ENCODE measurements at places on chromosomes 2 and 18.
A peak's percentile ranks its signal among the peaks of the same experiment; 100 is the strongest.

DNA sequence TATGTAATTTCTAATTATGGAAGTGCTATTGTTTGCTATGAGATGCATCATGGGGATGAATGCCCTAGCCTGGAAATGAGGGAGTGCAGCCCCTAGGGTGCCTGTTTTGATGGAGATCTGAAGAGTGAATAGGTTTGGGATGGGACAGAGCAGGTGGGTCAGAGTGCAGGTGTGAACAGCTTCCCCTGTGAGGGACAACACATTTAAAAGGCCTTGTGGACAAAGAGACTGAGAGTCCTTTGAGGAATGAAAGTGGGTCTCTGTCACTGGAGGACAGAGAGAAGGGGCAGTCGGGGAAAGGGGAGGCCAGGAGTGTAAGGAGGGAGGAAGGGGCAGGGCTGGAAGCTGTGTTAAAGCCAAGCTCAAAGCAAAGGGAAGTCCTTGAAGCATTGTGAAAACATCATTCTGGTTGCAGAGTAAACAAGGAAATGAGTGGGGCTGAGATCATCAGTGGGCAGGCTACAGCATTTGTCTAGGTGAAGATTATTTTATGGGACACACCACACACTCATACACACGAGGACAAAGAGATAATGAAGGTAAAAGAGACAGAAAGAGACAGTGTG, 877.6 kb downstream of the SLC4A3 start:
- DNase-seq, result no peak

DNA sequence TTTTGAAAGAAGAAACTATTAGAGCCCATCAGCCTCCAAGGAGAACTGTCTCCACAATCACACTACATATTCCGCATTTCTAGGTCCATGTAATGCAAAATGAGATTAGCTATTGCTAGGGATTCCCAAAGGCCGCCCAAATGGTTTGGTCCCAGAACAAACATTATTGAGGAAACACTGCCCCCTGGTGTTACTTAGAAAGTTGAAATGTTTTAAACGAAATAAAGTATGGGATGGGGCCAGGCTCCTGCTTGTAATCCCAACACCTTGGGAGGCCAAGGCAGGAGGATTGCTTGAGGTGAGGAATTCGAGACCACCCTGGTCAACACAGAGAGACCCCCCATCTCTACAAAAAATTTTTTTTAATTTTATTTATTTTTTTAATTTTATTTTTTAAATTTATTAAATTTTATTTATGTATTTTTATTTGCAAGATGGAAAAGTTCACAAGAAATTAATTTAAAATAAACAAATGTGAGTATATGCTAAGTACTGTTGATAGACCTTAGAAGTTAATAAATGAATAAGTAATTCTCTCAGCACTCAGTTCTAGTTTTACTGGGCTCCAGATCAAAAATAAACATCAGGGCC, 5.5 kb downstream of the NHEJ1 start:
- peak; percentile 67 for DNase-seq

- DNase-seq, result no peak
Observed at GRCh38 chr2:42170619-42171395, 1.7 kb downstream of the EML4 start.

DNA sequence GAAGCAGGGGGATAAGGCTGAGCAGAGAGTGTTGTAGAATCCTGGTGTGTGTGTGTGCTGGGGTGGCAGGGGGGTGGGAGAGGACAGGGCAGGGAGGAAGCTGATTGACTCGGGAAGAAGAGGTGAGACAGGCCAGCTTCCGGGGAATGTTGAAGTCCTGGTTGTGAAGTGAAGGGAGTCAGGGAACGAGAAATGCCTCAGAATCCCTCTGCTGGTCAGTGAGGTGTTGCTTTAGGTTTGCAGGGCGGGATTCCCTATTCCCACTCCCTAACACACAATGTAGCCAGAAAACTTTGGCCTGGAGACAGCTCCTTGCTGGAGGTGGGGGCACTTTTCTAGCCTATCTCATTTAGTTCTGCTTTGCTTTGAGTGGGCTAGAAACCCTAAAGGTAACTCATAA, 265.1 kb downstream of the HAUS1 start:
- no peak for DNase-seq

DNA sequence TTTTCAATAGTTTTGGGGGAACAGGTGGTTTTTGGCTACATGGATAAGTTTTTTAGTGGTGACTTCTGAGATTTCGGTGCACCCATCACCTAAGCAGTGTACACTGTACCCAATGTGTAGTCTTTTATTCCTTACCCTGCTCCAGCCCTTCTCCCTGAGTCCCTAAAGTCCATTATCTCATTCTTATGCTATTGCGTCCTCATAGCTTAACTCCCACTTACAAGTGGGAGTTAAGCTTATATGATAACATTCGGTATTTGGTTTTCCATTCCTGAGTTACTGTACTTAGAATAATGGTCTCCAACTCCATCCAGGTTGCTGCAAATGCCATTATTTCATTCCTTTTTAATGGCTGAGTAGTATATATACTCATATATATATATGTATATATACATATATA, 90.9 kb upstream of the ACSL3 start:
- no peak for DNase-seq

DNA sequence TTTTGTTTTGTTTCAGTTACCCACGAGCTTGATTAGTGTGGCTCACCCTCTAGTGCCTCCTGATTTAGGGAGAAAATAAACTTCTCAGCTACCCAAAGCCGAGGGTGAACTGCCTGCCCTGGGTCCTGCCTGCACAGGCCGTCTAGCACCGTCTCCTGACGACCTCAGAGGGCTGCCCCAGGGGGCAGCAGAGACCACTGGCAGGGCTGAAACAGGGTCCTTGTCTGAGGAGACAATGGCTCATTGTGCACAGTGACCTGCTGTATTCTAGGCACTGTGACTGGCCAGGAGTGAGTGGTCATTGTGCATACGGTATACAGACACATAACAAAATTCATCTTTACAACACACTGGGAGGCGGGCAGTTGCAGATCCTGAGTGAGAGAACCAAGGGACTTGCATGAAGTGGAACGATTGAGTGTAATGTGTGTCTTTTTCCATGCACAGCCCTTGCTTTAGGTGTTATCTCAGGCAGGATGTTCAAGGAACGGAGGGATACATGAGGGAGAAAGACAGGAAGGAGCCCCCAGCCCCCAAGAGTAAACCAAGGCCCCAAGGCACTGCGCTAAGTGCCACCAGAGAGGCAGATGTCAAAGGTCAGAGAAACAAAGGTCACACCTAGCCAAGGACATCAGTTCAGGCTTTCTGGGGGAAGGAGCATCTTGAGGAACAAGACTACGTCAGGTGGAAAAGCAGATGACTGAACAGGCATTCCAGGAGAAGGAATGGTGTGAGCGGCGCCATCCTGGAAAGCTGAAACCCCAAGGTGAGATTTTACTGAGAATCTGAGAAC, 421.3 kb downstream of the LPIN1 start:
- DNase-seq, result no peak

DNA sequence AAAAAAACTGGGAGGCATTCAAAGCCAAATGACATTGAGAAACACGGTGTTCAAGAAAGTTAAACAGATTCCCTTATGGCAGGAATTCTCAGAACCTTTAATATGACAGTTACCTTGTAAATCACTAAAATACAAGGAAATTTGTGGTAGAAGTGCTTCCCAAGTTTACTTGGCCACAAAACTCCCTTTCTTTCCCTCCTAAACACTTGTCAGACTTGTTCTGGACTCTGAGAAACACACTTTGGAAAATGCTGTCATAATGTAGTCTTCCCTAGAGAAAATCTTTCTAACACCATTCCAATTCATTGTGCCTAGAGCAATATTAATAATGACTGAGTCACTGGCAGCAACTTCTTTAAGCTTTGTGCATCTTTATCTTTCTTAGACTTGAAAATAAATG, 140.4 kb downstream of the ANKRD44 start:
- DNase-seq, result no peak

- no peak for DNase-seq
Observed at GRCh38 chr2:47026748-47027534, 111.3 kb upstream of the MCFD2 start.

DNA sequence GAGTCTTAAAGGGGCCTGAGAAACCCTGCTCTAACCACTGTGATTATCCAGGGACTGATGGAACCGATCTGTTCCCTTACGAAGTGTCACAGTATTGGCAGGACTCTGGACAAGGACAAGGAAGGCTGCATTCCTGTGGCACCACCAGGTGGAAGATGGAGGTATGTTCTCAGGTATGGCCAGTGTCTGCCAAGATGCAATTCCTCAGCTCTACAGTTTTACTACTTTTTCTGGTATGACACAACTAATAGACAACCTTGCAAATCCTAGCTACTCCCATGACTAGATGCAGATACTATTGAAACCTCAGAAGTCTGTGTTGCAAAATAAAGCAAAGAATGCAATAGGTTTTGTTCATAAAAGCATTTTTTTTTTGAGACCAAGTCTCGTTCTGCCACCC, 14.6 kb downstream of the RAB31 start:
- peak; percentile 20 for DNase-seq

DNA sequence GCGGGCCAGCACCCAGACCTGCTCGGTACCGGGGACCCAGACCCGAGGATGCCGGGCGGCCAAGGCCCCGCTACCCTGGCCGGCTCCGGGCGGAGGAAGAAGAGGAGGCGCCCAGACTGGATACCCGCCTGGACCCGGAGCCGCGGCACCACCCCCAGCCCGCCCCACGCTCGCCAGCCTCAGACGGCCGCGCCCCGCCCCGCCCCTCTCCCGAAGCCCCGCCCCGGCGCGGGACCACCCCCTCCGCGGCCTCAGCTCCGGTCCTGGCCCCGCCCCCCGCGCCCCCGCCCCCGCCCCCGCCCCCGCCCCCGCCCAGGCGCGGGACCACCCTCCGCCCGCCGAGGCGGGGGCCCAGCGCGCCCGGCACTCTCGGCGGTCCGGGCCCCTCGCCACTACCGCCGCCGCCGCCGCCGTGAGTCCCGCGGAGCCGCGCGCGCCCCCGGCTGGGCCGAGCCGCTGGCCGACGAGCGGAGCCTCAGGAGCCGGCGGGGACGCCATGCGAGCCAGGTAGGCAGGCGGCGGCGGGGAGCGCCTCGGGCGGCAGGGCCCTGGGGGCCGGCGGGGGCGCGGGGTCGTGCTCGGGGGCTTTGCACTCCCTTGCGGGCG, at the start of gene SH3BP4:
SH3BP4 (plus strand) TSS at position 354 of the 606 bp plus-strand sequence. CDS start 82,986 bp downstream, outside the sequence.
- peak; percentile 56 for DNase-seq

DNA sequence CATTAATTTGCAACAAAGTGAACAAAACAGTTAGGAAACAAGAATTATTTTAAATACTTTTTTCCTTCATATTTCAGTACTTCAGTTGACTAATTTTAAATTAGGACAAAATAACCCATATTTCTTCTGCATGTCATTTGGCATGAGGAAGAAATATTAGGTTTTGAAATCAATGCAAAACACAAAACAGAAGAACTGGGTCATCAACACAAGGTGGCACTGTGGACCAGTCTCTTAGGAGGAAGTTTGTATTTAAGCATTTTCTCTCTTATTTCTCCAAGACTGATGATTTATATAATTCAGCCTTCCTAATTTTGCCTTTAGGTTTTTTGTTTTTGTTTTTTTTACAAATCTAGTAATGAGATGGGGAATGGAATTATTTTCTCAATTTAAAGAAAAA, 352.8 kb upstream of the KCNH7 start:
- DNase-seq, result peak; percentile 23

DNA sequence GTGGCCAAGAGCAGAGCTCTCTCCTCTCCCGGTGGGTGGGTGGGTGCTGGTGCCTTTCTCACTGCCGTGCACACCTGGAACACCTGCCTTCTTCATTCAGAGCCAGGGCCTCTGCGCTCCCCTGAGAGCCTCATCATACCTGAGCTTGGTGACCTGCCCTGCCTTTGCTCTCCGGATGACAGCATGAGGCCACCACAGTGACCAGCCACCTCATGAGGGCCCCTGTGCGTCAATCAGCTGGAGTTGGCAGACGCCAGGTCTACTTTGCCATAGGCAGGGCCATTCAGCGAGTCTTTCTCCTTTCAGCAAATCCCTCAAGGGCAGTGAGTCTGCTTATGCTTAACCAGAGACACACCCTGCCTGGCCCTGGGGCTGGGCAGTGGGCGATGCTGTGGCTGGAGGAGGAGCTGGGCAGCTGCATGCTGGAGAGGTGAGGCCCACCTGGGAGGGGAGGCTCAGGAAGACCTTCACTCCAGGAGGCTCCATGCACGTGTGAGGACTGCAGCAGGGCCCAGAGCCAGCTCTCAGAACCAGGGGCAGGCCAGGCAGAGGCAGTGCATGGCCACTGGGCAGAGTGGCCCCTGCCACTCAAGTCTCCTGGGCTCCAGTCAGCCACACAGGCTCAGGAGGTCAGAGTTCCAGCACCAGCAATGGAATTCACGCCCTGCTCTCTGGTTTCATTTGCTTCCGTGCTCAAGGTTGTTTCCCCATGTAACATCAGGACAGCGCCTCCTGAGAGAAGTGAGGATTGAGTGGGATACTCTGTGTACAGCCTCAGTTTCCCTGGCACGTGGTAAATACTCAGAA, 417.5 kb upstream of the MYT1L start:
- no peak for DNase-seq

GRCh38 chr2:37156071-37156856, 516 bp downstream of the EIF2AK2 start:
- DNase-seq, result peak; percentile 31

GRCh38 chr2:230447455-230448451, 31.8 kb downstream of the SP100 start:
- DNase-seq, result no peak

DNA sequence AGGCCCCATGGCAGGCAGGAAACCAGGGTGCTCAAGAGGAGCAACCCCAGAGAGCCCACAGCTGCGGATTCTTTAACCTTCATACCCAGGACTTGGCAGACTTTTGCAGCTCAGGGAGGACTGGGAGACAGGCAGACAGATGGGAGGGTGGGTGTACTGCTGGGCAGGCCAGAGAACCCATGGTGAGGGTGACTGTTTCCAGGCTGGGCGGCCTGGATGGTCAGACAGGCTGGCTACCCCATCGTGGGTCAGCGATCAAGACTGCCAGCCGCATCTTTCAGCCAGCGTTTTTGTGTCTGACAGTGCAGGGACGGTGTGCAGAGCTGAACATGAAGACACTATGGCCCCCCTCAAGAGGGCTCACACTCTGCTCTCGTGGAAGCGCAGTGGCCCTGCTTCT, 82.2 kb downstream of the MARCO start:
- no peak for DNase-seq

DNA sequence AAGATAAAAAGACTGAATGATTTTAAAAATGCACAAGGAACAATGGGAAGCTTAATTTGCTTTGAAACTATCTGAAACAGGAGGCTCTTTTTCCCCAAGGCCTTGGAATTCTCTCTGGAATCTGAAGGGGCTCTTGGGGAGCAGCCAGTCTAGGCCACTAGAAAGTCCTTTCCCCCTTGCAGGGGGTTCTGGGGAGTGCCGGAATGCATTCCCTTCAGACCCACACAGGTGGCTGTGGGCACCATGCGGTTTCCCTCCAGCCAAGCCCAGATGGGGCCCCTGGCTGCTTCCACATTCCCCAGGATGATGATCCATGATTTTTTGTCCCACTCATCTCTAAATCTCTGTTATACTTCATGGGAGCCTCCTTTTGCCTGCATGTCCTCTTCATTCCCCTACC, 10.7 kb downstream of the GPR45 start:
- DNase-seq, result no peak

- DNase-seq, result peak; percentile 55
Observed at GRCh38 chr2:2765839-2766495, 434.9 kb upstream of the MYT1L start.
